ENCODE measurements at places on chromosomes 7 and 10.

GRCh38 chr7:132641238-132641637 lies 65.0 kb upstream of the PLXNA4 start:
- no peak for DNase-seq

DNA sequence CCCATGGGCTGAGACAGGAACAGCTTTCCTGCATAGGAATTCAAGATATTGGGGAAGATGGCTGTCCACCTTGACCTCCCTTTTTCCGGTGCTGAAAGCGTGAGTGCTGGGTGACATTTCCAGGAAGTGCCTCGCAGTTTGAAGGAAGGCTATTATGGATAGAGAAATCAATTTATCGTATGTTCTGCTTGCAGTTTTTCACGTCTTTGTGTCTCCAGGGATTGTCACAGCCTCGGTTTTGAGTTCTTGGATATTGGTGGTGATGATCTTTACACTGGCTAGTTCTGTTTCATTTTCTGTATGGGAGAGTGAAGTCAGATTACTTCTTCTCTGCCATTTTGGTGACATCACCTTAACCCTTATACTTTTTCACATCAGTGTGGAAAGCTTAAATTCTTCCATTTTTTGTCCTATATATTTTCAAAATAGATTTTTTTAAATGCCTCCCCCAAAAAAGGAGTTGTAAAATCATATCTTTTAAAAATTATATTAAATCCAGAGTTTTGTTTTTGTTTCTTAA lies 102.5 kb upstream of the APBB1IP start:
- no peak for DNase-seq

- DNase-seq, result no peak
These were observed 196.1 kb downstream of the NXPH1 start for GRCh38 chr7:8629504-8629903.

DNA sequence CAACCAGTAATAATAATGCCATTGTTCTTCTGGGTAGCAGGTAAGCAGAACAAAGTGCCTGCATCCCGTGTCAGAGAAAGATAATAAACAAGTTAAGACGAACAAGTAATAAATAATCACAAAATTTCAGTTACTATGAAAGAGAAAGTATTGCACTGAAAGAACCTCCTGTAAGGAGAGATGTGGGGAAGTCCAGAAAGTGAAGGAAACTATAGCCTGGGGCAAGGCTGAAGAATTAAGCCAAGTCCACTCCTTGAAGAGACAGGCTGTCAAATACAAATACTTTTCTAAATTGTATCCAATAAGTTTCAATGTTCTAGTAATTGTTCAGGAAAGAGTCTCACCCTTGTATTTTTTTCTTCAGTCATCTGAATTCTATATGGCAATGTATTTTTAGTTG lies 611.4 kb downstream of the MAGI2 start:
- DNase-seq, result no peak

DNA sequence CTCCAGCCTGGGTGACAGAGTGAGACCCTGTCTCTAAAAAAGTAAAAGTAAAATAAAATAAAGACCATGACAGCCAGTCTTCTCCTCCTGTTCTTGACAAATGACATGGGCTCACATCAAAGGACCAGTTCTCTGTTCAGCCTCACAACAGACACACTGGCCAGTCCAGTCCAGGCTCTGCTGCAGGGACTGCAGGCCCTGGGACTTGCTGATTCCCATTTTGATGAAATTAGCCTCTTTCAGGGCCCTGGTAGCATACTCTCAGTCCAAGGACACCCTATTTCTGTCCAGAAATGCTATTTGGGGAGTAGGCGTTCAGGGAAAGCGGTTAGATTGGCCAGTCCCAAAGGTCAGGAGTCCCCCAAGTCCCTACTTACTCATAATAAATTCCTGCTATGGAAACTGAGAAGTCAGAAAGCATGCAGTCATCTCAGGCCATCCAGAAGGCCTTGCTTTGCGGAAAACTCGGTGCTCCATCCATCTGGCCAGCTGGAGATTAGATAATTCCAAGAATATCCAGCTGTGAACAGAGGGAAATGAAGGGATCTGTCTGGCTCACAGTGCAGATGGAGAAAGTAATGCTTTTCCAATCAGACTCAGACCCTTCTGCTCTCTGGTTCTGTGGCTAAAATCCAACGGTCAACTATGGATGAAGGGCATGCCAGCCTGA lies 74.4 kb downstream of the RAB11FIP2 start:
- no peak for DNase-seq

DNA sequence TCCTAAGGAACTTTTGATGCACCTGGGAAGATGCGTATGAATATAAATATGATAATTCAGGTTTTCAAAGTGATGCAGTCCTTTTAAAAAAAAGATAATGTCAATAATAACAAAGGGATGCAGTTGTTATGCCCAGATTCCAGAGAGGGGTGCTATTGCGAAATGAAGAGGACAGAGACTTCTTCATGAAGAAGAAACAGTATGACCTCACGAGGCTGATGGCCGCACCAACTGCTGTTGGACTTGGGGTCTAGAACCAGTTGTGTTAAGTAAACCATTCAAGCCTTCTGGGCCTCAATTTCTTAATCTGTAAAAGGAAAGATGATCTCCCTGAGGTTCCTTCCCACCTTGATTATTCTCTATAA lies 55.1 kb downstream of the LYZL2 start:
- no peak for DNase-seq

GRCh38 chr10:6840766-6841165 lies 260.7 kb upstream of the PRKCQ start:
- no peak for DNase-seq

All from nephron progenitor cell (in vitro differentiated cells).